ENCODE measurements at places on chromosomes 6 and 20. TPM values are rescaled to one million over a fixed set of nuclear protein-coding genes. Genes with fewer than 3 reads are reported as not detected.
A peak's percentile ranks its signal among the peaks of the same experiment; 100 is the strongest.

DNA sequence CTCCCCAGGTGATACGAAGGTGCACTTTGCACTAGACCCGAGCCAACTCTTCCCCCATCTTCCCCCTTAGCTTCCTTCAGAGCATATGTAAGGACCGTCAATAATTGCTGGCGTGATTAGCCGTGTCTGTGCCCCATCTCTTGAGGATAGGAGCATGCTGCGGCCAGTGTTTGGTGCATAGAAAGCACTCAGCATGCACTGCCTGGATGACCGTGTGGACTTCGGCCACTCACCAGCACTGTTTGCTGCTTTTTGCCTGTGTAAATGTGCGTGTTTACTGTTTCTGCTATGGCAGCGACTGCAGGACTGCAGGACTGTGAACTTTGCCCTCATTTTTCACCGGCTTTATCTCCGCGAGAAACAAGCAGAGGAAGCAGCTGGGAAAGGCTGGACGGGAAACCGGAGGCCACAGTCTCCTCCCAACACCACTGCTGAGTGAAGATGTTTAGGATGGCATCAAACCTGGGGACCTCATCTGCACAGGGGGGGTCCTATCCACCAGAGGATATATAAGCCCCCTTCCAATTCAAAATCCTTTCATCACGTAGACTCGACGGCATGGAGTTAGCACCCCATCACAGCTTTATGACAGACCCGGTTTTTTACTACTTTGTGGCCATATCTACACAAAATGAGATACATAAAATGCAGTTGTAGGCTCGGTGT, 150.6 kb upstream of the AFDN start:
- peak; percentile 27 for ATAC-seq

SCRT2 gene
- total RNA-seq, result not detected

GRCh38 chr20:24616258-24617079, 147.0 kb downstream of the SYNDIG1 start:
- no peak for ATAC-seq

DNA sequence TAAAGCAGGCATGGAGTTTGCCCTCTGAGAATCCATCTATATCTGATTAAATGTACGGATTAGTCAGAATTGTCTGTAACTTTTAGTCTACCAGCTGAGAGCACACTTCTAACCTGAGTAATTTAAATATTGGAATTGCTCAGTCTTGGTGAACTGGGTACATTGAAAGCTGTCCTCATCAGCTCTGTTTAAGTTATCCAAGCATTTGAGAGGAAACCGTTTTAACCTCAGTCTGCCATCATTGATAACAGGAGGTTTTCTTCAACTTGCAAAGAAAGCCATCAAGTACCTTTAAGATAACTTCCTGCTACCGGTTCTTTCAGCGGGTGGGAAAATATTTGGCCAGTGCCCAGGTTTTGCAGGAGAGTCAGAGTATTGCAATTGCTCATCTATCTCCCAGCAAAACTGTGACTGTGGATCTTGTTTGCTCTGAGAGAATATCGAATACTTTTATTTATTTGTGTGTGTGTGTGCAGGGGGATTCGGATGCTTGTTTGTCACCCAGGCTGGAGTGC, 31.1 kb upstream of the F13A1 start:
- ATAC-seq, result no peak

HIVEP1 gene
- total RNA-seq, result 18.7 TPM

- ATAC-seq, result no peak
Observed at GRCh38 chr6:84651583-84651982, 112.8 kb downstream of the TBX18 start.

KIZ gene
- total RNA-seq, result 30.7 TPM

- no peak for ATAC-seq
Observed at GRCh38 chr6:36035225-36035624, 7.6 kb downstream of the MAPK14 start.

DNA sequence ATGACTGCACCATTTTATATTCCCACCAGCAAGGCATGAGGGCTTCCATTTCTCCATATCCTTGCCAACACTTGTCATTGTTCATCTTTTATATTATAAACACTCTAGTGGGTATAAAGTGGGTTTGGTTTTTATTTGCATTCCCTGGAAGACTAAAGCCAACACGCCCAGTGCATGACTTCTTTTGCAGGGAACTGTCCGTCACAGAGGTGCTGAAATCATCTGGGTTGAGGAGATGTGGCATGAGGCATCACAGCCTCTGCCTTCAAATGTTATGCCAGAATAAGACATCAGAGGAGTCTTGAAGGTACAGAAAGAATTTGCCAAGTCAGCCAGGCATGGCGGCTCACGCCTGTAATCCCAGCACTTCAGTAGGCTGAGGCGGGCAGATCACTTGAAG, 29.9 kb upstream of the FAM210B start:
- ATAC-seq, result no peak

ATXN1 gene
- total RNA-seq, result 67.0 TPM

DDO gene
- total RNA-seq, result 1.4 TPM

EYA2 gene
- 3.8 TPM for total RNA-seq

- ATAC-seq, result no peak
Observed at GRCh38 chr20:34968042-34968775, 12.5 kb downstream of the MYH7B start.

HLA-DQA1 gene
- total RNA-seq, result 7.8 TPM

GSS gene
- total RNA-seq, result 28.0 TPM

GRCh38 chr6:151101161-151101815, 138.5 kb upstream of the AKAP12 start:
- ATAC-seq, result peak; percentile 50

DNA sequence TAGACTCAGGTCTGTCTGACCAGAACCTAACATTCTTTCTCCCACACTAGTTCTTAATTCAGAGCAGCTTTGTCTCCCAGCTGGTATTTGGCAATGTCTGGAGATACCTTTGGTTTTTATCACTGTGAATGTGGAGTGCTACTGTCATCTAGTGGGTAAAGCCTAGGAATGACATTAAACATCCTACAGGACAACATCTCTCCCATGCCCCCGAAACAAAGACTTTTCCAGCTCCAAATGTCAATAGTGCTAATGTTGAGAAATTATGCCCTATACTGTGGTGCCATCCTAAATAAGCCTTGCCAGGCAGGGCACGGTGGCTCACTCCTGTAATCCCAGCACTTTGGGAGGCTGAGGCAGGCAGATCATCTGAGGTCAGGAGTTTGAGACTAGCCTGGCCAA, 4.2 kb upstream of the TTPAL start:
- no peak for ATAC-seq

- peak; percentile 89 for ATAC-seq
Observed at GRCh38 chr6:37244430-37245310, 12.9 kb upstream of the TBC1D22B start.

- peak; percentile 0 for ATAC-seq
Observed at GRCh38 chr6:162726947-162727321, 632 bp downstream of the PRKN start.

- no peak for ATAC-seq
Observed at GRCh38 chr6:152721956-152722355, 24.3 kb downstream of the MYCT1 start.

DNA sequence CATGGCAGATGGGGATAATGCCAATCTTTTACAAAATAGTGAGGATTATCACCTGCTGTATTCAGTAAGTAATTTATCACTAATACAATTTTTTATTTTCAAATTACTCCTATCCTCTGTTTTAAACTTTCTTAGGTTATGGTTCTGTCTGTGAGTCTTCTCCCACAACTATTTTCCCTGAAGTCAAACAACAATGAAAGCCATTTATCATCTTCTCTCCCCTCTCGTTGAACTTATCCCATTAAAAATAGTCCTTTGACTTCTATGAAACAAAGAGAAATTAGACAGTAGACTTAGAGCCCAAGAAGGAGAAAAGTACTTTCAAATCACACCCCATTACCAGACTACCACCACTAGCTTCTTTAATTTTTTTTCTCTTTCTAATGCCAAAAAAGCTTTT, 147.7 kb downstream of the SIM1 start:
- ATAC-seq, result no peak

- no peak for ATAC-seq
Observed at GRCh38 chr6:35178932-35179832, 34.6 kb upstream of the SCUBE3 start.

BTN1A1 gene
- not detected for total RNA-seq

DNA sequence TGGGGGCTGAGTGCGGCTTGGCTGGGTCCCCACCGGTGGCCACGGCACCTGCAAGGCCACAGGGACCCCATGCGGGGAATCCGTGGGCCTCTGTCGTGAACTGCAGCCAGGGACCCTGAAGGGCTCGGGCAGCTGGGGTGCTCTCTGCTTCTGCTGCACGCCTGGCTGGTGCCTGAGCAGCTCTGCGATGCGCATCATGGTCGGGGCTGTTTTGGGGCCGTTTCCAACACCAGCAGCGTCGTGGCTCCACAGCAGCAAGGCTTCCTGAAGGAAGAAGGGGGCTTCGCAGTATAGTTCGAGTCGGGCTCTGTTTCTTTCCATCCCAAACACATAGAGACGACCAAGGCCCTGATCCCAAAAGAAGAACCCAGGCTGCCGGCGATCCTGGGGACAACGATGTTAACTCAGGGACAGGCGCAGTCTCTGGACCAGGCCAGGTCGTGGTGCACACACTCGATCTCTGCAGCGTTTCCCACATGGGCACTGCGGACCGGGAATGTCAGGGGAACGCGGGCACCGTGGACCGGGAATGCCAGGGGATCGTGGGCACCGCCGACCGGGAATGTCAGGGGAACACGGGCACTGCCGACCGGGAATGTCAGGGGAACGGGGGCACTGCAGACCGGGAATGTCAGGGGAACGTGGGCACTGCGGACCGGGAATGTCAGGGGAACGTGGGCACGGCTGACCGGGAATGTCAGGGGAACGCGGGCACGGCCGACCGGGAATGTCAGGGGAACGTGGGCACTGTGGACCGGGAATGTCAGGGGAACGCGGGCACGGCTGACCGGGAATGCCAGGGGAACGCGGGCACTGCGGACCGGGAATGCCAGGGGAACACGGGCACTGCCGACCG, 36.8 kb upstream of the BHLHE23 start:
- no peak for ATAC-seq

- ATAC-seq, result no peak
Observed at GRCh38 chr6:44967481-44967880, 360.6 kb upstream of the RUNX2 start.

EBF4 gene
- total RNA-seq, result 14.5 TPM

- peak; percentile 34 for ATAC-seq
Observed at GRCh38 chr6:166420351-166420750, 37.6 kb upstream of the MPC1 start.

- ATAC-seq, result no peak
Observed at GRCh38 chr6:79440598-79440997, 96.6 kb downstream of the LCA5 start.

- ATAC-seq, result peak; percentile 53
Observed at GRCh38 chr6:16511040-16511660, 250.1 kb downstream of the ATXN1 start.

- ATAC-seq, result no peak
Observed at GRCh38 chr20:51154708-51155690, 132.1 kb upstream of the KCNG1 start.

GRCh38 chr6:151699719-151700118, 107.8 kb upstream of the ESR1 start:
- ATAC-seq, result peak; percentile 55

DNA sequence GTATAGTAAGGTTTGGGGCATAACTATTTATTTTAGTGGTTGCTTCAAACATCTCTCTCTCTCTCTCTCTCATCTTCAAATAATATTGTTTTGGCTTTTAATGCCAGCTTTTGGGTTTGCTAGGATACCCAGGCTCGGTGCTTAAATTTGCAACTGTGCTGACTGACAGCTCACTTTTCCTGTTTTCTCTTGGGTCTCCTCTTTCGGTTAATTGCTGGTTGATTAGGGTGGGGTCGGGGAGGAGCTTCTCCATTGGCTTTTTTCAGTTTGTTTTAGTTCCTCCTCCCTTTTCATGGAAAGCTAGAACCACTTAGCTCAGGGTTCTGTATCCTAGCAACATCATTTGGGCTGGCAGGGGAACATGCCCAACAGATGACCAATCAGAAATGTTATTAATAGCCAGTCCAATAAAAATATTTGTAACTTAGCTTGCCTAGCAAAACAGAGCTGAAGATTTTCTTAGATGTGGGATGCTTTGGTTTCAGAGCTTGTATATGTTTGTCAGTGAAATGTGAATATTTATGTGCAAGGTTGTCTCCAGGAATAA, 11.3 kb downstream of the TFAP2B start:
- ATAC-seq, result no peak

OR2B6 gene
- not detected for total RNA-seq

DNA sequence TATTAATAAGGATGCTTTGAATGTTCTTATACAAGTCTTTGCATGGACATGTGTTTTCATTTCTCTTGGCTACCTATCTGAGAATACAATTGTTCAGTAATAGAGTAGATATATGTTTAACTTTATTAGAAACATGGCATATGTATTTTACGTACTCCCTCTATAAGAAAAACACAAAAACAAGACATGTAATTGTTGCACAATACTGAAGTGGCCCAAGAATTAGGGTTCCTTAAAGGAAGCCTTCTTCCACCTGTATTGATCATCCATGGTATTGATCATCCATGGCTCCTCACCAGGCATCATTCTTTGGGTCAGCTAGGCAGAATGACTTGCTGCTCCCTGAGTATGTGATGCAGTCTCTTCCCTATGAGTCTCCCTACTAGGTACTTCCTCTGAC, 20.2 kb upstream of the HIVEP2 start:
- no peak for ATAC-seq

OTOR gene
- total RNA-seq, result not detected

GRCh38 chr6:143999406-143999805, 8.7 kb downstream of the PLAGL1 start:
- ATAC-seq, result no peak

DNA sequence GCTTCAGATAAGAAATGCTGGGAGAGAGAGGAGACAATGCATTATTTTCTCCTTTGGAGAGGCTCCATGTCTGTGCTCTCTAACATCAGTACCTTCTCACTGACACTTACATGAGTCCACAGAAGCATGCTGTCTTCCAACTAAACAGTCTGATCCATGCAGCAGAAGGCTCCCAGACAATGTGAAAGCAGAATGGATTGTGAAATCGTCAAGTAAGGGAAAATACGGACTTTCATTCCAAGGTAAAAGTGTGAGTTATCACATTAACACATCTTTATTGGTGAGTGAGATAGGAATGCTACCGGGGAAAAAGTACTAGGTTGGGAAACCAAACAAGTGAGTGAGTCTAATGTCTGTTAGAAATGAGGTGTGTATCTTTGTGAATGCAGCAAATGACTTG, 167.6 kb upstream of the KCNK16 start:
- ATAC-seq, result peak; percentile 84

- ATAC-seq, result no peak
Observed at GRCh38 chr6:73364549-73364948, 2.1 kb downstream of the KHDC3L start.

SLC22A2 gene
- not detected for total RNA-seq

NNAT gene
- 7.0 TPM for total RNA-seq

GRCh38 chr6:22709803-22710202, 140.4 kb downstream of the HDGFL1 start:
- no peak for ATAC-seq

PRPH2 gene
- 0.31 TPM for total RNA-seq

Data from gastroesophageal sphincter (tissue), 4 donors.